ENCODE measurements at places on chromosomes 3 and 15.

DNA sequence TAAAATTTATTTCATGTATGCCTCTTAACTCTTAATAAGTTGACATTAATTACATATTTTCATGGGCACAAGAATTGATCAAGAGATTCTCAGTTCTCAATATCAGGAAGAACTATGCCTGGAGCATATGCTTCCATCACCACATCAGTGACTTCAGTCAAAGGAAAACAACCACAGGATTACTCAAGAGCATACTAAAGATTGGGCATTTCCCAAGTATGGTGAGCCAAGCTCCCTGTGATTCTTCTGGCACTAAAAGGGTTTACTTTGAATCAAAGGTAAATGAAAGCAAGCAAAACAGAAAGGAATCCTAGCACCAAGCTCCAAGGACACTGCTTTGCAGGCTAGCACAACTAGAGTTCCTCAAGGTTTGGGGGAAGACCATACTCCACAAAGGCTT is 44.6 kb downstream of the FMN1 start:
- no peak overlapping the region for H3K27ac ChIP-seq
- H3K27me3 ChIP-seq = peaks cover 11% of the 10 kb centered on the region
- H3K36me3 ChIP-seq = no peaks in the 10 kb centered on the region
- H3K4me1 ChIP-seq = peaks cover 2% of the 10 kb centered on the region

GRCh38 chr3:59818033-59818918 is 768.5 kb upstream of the CFAP20DC start:
- peaks cover 2% of the 10 kb centered on the region for H3K27me3 ChIP-seq
- no peak for DNase-seq
- H3K27ac ChIP-seq = no peak overlapping the region
- no peaks in the 10 kb centered on the region for H3K36me3 ChIP-seq
- H3K4me3 ChIP-seq = no peak overlapping the region
- no peaks in the 10 kb centered on the region for H3K4me1 ChIP-seq

- DNase-seq = no peak
- no peaks in the 10 kb centered on the region for H3K36me3 ChIP-seq
- no peaks in the 10 kb centered on the region for H3K4me1 ChIP-seq
- no peak overlapping the region for H3K27ac ChIP-seq
- H3K4me3 ChIP-seq = no peak overlapping the region
- H3K27me3 ChIP-seq = no peaks in the 10 kb centered on the region
Measured at GRCh38 chr3:96083610-96084009, 730.8 kb upstream of the EPHA6 start.

- H3K27me3 ChIP-seq = peaks cover 1% of the 10 kb centered on the region
- DNase-seq = no peak
- H3K27ac ChIP-seq = no peak overlapping the region
- no peaks in the 10 kb centered on the region for H3K36me3 ChIP-seq
- no peaks in the 10 kb centered on the region for H3K4me1 ChIP-seq
Measured at GRCh38 chr3:73611176-73611575, 13.6 kb downstream of the PDZRN3 start.

DNA sequence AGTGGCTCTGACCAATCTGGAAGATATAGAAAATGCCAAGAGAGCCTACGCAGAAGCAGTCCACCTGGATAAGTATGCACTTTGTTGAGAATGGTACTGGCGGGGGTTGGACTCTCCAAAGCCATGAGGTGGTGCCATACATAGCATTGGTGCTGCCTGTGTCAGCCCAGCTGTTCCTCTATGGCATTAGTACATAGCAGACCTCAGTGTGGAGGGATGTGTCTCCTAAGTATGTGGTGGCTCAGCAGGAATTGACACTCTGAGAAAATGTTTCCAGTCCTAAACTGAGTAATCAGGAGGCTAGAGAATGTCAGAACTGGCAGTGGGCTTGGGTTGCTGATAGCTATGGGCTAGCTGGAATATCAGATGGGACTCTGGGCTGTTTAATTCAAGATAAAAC is 48.4 kb downstream of the ADPGK start:
- peaks cover 10% of the 10 kb centered on the region for H3K4me1 ChIP-seq
- peaks cover 30% of the 10 kb centered on the region for H3K36me3 ChIP-seq
- DNase-seq = no peak
- H3K27me3 ChIP-seq = no peaks in the 10 kb centered on the region
- no peak overlapping the region for H3K4me3 ChIP-seq

DNA sequence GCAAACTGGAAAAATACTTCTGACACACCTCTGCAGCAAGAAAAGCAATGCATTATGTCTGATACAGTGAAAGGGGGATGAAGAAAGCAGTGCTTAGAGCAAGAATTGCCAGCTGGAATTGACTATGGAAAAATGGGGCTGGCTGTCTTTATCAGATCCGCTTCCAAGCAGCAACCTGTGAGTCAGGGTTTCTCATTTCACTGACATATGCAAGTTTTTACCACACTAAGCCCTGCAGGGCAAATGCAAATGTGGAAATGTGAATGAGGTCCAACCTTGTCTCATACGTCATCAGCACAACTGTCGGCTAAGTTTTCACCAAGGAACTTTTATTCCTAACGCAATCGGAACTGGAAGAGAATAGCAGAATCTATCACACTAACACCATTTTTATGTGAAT is 172.5 kb upstream of the GADL1 start:
- no peaks in the 10 kb centered on the region for H3K4me1 ChIP-seq
- no peak overlapping the region for H3K4me3 ChIP-seq
- peaks cover 9% of the 10 kb centered on the region for H3K27me3 ChIP-seq

DNA sequence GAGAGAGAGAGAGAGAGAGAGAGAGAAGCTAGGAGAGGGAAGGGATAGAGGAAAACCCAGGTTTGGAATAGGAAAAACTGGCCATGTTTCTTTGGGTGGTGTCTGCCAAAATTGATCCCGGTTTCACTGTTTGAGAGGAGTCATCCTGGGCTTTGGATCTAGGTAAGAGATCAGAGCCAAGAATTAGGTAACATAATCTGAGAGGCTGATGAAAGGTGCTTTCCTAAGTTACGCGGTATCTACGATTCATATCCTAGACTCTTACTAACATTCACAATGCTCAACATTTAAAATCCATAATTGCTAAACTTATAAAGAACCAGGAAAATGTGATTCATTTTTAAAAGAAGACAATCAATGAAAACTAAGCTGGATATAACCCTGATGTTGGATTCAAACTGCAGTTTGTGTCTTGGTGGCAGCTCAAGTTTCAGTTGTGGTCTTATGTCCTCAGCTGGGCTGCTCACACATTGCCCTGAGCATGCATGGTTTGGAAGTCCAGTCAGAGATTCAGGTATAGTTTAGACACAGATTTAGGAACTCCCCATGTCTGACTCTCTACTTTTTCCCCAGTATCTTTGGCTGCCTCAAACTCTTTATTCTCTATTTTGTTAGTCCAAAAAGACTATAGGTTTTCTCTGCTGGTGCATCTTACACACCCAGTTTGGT is 42.5 kb upstream of the FMN1 start:
- DNase-seq = no peak
- H3K27ac ChIP-seq = no peak overlapping the region
- no peaks in the 10 kb centered on the region for H3K36me3 ChIP-seq
- peaks cover 2% of the 10 kb centered on the region for H3K27me3 ChIP-seq
- H3K4me1 ChIP-seq = no peaks in the 10 kb centered on the region
- H3K4me3 ChIP-seq = no peak overlapping the region

GRCh38 chr15:36755341-36756000 is 176.0 kb downstream of the CDIN1 start:
- H3K27ac ChIP-seq = no peak overlapping the region
- no peak overlapping the region for H3K4me3 ChIP-seq
- no peaks in the 10 kb centered on the region for H3K27me3 ChIP-seq
- no peaks in the 10 kb centered on the region for H3K4me1 ChIP-seq
- peaks cover 24% of the 10 kb centered on the region for H3K36me3 ChIP-seq
- DNase-seq = no peak

GRCh38 chr15:73573572-73573971 is 59.6 kb downstream of the NPTN start:
- peaks cover 46% of the 10 kb centered on the region for H3K36me3 ChIP-seq
- no peak for DNase-seq
- H3K4me1 ChIP-seq = no peaks in the 10 kb centered on the region

GRCh38 chr15:57205996-57206395 is 170.3 kb upstream of the CGNL1 start:
- H3K4me1 ChIP-seq = peaks cover 18% of the 10 kb centered on the region
- H3K4me3 ChIP-seq = no peak overlapping the region
- H3K27ac ChIP-seq = peak overlapping the region; percentile 75

DNA sequence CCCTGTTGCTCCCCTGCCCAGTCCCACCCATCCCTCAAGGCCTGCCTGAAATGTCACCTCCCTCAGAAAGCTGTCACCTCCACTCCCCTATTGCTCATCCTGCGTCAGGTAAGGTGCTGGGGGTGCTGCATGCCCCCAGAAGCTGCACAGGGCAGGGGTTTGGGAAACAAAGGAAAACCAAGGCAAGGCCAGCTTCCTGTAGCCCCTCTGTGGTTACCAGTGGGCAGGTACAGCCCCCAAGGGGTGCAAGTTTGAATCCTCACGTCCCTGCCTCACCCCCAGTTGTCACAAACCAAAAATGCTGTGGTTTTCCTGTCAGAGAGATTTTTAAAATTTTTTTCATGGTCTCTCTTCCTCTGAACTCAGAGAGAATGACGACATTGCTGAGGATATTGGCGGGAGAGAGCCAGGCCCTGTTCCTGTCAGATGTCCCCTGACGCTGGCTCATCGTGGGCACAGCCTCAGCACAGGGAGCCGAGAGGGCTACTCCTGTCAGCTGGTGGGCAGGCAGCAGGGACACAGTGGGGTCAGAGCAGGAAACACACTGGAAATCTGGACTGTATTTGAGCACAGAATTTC is 27.0 kb downstream of the PSTPIP1 start:
- peaks cover 13% of the 10 kb centered on the region for H3K4me1 ChIP-seq
- no peak overlapping the region for H3K27ac ChIP-seq
- no peaks in the 10 kb centered on the region for H3K27me3 ChIP-seq
- DNase-seq = no peak
- H3K36me3 ChIP-seq = peaks cover 17% of the 10 kb centered on the region
- H3K4me3 ChIP-seq = no peak overlapping the region

DNA sequence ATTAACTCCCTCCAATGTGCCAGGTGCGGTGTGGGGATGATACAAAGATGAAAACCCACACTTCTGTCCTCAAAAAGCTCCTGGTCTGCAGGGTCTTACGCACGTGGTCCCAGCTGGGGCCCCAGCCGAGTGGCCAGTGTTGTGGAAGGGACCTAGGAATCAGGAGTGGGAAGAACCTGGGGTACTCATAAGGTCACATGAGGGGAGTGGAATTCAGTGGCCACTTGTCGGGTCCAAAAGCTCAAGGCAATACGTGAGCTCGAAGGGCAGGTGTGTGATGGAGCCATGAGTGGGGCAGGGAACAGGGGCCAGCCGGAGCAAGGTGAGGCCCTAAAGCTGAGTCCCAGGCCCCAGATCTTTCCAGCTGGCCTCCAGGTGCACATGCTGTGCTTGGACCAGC is 260.0 kb upstream of the LYSMD4 start:
- no peaks in the 10 kb centered on the region for H3K4me1 ChIP-seq
- no peak overlapping the region for H3K4me3 ChIP-seq
- no peaks in the 10 kb centered on the region for H3K36me3 ChIP-seq
- H3K27me3 ChIP-seq = peaks cover 6% of the 10 kb centered on the region

DNA sequence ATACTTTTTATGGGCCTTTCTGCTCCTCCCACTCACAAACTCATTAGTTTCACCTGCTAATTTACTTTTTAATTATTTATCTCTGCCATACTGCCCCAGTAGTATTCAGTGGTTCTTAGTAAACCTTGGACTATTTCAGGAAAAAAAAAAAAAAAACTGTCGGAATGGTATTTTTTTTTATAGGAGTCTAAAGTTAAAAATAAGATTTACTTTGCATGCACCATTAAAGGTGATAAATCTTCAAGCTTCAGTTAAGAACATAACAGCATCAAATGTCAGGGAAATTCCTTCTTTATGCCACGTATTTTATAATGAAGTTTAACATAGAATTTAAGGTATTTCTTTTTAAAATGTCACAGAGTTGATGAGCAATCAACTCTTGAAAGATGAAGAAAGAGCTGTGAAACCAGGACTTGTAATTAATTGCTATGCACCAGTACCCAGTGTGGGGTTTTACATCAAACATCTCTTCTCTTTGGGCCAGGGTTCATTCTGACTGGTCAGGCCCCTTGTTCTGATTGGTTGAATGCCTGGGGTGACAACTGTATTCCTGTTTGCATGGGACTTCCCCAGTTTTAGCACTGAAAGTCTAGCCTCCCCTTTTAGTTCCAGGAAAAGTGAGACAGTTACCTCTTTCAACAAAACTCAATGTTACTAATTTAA is 40.3 kb upstream of the PTPRG start:
- H3K36me3 ChIP-seq = no peaks in the 10 kb centered on the region
- H3K27ac ChIP-seq = no peak overlapping the region
- peaks cover 6% of the 10 kb centered on the region for H3K4me1 ChIP-seq
- DNase-seq = no peak
- H3K27me3 ChIP-seq = no peaks in the 10 kb centered on the region
- no peak overlapping the region for H3K4me3 ChIP-seq

- peaks cover 3% of the 10 kb centered on the region for H3K27me3 ChIP-seq
- H3K4me1 ChIP-seq = no peaks in the 10 kb centered on the region
- no peak for DNase-seq
- H3K27ac ChIP-seq = no peak overlapping the region
- no peak overlapping the region for H3K4me3 ChIP-seq
Measured at GRCh38 chr3:161177991-161178390, 43.1 kb upstream of the NMD3 start.

DNA sequence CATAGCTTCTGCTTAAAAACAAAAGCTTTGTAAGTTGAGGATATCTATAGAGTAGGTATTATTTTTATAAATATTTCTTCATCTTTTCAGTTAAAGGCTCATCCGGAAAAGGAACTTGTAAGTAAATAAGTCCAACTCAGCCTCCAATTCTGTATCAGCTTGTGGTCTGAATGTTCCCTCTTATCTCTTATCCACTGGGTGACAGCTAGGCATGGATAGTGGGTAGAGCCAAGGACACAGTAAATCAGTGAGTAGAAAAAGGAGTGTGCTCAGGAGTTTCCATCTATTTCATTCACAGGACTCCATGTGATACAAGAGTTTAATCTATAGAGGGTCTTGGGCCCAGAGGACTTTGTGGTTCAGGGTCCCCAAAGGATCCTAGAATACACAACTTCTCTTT is 50.9 kb downstream of the FRMD5 start:
- peaks cover 8% of the 10 kb centered on the region for H3K27me3 ChIP-seq
- H3K4me3 ChIP-seq = no peak overlapping the region
- DNase-seq = no peak
- H3K36me3 ChIP-seq = peaks cover 1% of the 10 kb centered on the region
- H3K27ac ChIP-seq = no peak overlapping the region

- H3K4me3 ChIP-seq = no peak overlapping the region
- no peaks in the 10 kb centered on the region for H3K27me3 ChIP-seq
- H3K27ac ChIP-seq = no peak overlapping the region
Measured at GRCh38 chr3:52490939-52491526, 4.1 kb upstream of the STAB1 start.

- no peak overlapping the region for H3K27ac ChIP-seq
- H3K36me3 ChIP-seq = peaks cover 4% of the 10 kb centered on the region
- no peak for DNase-seq
- no peaks in the 10 kb centered on the region for H3K27me3 ChIP-seq
Measured at GRCh38 chr3:48435223-48435595, 4.7 kb downstream of the CCDC51 start.

Data from memory B cell (primary cell).